ENCODE measurements at places on chromosomes 4 and X.

DNA sequence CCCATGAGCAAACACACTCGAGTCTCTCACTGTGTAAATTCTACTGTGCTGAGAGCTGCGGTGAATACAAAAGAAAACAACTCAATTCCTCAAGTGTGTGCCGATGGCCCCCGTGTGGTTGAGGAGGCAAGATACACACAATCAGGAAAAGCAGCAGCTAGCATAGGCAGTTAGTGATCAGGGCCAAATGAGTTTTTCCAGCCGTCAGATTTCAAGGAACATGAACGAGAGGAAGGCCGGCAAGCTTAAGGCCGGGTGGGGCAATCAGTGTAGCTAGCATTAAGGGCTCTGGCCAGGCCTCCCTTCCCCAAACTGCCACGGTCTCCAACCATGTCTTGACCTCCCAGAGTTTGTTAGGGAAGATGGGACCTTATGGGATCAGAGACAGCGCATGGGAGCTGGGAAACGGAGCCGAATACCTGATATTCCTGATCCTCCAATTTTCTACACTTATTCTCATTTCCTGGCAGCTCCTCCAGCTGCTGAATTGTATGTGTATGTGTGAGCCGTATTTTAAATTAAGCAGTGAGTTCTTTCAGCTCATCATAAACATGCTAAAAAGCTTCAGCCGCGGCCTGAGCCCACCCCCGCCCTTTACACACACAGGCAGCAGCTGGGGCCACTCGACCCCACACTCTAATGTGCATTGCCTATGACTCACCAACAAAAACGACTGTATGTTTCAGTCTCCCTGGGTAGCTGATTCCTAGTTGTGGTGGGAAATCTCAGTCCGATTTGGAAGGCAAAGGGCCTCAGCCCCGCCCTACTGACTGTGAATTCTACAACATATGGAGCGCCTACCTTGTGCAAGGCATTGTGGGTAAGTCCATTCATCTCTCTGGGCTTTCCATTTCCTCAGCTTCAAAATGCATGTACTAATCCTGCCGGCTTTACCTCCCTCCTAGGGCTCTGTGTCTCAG lies 59.9 kb downstream of the RTL9 start:
- no peak for DNase-seq

- no peak for DNase-seq
Measured at GRCh38 chr4:94298725-94299252, 43.8 kb downstream of the HPGDS start.

GRCh38 chr4:180057299-180057721 lies 2185.9 kb upstream of the TENM3 start:
- no peak for DNase-seq

DNA sequence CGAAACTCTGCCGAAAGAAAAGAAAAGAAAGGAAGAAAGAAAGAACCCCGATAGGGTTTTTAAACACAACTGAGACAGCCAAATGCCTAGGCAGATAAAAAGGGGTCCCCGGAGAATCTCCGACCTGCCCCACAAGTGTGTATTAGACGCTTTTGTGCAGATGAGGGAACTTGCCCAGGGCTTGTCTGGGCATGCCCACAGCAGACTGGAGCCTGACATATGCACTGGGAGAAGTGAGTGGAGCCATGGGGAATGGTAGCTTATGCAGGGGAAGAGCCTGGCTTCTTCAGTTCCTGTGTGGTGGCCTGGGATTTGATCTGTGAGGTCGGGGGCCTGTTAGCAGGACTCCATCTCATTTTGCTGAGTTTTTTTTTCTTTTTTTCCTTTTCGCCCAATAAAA lies 199.0 kb downstream of the GPC3 start:
- no peak for DNase-seq

- no peak for DNase-seq
Measured at GRCh38 chr4:4506961-4507360, 34.9 kb downstream of the STX18 start.

- DNase-seq = no peak
Measured at GRCh38 chrX:108088511-108088910, 2.8 kb downstream of the PSMD10 start.

DNA sequence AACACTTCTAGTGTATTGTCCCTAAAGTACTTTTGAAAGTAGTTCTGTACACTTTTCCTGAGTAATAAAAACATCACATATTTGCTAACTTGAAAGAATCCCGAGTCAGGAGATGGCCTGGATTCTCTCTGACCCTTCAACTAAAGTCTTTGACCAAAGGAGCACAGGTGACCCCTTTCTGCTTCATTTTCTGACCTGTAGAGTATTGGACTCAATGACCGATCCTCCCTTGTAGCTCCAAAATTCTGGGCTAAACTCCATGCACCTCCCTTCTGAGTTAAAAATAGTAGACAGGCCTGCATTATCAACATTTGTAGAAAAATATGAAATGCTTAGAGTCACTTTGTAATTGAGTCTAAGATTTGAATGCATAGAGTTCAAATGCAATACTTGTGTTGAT lies 4.0 kb upstream of the TAPT1 start:
- no peak for DNase-seq

- DNase-seq = no peak
Measured at GRCh38 chrX:55867181-55867651, 149.7 kb downstream of the RRAGB start.

- DNase-seq = no peak
Measured at GRCh38 chr4:65195002-65195401, 475.3 kb downstream of the EPHA5 start.

DNA sequence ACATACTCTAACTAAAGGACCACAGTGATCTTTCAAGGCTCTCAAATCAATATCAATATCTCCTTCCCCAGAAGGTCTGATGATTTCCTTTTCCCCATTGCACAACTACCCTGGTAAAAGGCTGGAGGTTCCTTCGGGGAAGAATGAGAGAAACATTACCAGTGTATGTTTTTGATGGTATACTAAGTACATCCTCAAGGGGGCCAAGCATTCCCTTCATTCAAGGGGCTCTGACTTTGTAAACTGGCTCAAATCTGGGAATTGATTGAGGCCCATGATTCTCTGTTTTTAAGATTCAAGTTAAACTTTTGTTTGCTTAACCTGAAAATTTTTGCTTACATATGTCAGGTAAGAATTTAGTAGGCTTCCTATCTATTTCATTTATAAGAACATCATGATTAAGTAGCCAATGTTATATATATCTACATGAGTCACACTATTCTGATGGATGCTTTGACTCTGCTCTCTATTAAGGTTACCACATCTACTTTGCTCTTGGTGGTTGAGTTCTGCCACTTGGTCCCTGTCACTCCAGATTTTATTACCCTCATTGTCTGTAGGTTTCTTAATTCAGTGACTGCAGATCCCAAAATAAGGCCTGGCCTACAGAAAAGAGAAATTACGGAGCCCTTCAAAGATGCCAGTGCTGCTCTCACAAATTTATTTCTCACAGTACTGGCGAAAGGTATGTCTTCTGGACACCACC lies 16.4 kb upstream of the GUCY1B1 start:
- no peak for DNase-seq

GRCh38 chr4:84498203-84498934 lies 723 bp downstream of the NKX6-1 start:
- DNase-seq = no peak
